ENCODE measurements at places on chromosomes 6 and 20.

DNA sequence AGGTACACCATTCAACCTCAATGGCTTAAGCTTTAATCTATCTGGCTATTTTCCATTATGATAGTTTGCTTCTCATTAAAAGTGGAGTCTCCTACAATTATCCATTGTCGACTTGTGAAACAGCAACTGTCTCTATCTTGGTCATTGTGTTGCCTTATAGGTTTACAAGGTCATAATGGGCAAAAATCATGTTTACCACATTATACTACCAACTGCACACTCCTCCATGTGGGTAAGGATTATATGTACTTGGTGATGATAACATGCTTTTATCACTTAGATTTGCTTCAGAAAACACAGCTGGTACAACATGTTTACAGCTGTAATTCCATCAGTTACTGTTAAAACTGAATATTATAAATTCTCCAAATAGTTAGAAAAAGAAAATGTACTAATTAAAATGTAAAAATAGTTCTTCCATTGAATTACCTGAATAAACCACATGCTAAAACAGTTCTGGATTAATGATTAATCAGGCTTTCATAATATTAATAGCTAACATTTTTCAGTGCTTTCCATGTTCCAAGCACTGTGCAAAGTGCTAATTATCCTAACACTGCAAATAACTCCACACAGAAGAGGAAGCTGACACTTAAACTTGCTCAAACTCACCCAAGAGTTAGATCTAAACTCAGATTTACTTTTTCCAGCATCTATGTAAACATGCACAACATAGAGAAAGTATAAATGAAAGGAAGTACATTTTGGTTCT is 96.7 kb downstream of the OGFRL1 start:
- no peak for DNase-seq

DNA sequence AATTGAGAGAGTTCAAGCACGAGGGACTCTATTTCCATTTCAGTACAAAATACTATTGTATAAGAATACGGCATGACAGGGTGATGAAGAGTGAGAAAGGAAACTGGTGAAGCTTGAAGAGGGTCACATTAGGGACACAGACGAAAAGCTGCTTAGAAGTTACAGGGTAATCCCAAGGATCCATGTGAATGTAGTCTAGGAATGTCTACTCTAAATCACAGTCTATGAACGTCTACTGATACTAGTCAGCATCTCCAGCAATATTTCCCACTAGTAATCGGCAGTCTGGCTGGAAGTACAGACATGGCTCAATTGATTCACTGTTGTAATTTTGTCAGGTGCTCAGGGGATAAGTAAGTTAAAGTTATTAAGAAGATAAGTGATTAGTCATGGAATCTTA is 156.4 kb downstream of the ASCC3 start:
- no peak for DNase-seq

DNA sequence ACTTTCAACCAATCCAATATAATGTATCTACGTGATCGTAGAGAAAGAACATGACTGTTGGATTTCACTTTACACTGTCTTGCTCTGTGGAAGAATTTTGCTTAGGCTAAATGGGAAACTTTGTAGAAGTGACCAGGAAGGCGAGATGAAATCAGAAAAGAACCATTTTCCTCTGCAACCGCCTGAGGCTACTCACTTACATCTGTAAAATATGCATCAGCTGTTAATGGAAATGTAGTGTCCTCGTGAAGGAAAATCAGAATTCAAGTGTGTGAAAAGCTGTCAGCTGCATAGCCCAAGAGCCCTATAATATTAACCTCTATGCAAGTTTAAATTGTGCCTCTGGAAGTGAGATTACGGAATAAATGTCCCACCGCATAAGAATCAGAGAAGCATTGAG is 277.9 kb downstream of the C6orf118 start:
- no peak for DNase-seq

GRCh38 chr6:168494726-168495125 is 53.7 kb downstream of the SMOC2 start:
- DNase-seq: no peak

GRCh38 chr20:41664584-41664983 is 46.4 kb upstream of the CHD6 start:
- no peak for DNase-seq

GRCh38 chr6:161056451-161056850 is 64.9 kb downstream of the MAP3K4 start:
- DNase-seq: no peak

Measured in adipocyte (in vitro differentiated cells).